ENCODE measurements at places on chromosomes 5 and 9. TPM values are rescaled to one million over a fixed set of nuclear protein-coding genes. Genes with fewer than 3 reads are reported as not detected.

DNA sequence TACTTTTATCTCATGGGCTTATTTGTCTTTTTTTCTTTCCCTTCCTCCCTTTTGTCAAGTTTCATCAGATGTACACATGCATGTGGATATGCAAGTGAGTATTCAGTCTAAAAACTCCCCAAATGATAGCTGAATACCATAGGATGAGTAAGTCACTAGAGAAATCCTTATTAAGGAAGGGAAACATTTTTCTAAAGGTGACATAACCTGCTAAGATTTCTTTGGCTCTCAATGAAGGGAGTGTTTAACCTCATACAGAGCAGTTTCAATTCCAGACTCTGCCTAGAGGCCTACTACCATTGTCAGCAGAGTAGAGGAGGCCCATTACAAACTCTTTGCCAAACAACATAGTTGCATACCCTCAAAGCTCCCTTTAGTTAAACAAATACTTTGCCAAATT lies 192.4 kb downstream of the ARHGEF28 start:
- DNase-seq, result no peak

DNA sequence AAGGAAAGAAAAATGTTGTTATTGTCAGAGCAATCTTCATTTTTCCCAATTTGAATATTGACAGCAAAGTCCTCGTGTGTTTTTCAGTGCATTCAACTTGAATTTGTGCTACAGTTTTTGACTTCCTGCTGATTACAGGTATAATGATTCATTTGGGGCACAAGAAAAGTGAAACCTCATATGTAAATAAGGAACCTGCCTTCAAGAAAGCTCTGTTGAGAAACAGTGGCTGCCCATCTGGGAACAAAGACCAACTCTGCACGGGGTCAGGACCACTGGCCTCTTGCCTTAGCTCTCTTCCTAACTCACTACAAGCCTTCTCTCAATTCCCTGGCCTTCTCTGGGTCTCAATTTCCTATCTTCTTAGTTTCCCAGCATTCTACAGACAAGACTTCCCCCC lies 21.0 kb downstream of the TIMD4 start:
- DNase-seq, result no peak

DNA sequence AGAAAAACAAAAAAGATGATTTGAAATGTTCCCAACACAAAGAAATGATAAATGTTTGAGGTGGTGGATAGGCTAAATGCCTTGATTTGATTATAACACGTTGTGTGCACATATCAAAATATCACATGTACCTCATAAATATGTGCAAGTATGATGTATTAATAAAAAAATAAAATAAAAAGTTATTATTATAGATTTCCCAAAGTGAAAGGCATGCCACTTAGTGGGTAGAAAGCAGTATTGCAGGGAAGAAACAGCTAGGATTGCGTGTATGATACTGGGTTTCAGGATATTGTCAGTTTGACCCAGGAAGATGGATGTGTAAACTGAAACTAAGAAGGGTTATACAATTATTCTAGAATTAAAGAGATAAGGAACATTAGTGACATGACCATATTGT lies 3.6 kb upstream of the TMEM38B start:
- no peak for DNase-seq

Gene TSC1
- 32.7 TPM for total RNA-seq

DNA sequence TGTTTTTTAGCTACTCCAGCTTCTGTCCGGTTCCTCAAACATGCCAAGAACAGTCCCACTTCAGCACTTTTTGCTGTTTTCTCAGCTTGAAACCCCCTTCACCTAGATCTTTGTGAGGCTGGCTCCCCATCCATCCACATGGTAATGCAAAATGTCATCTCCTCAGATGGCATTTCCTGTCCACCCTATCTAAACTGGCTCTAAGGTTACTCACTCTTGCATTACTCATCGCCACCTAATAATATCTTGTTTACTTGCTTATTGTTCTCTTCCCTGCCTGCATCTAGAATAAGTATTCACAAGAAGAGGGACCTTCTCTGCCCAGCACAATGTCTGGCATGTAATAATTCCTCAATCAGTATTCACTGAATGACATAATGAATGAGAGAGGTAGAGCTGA lies 220.1 kb downstream of the FAM114A2 start:
- DNase-seq, result no peak

DNA sequence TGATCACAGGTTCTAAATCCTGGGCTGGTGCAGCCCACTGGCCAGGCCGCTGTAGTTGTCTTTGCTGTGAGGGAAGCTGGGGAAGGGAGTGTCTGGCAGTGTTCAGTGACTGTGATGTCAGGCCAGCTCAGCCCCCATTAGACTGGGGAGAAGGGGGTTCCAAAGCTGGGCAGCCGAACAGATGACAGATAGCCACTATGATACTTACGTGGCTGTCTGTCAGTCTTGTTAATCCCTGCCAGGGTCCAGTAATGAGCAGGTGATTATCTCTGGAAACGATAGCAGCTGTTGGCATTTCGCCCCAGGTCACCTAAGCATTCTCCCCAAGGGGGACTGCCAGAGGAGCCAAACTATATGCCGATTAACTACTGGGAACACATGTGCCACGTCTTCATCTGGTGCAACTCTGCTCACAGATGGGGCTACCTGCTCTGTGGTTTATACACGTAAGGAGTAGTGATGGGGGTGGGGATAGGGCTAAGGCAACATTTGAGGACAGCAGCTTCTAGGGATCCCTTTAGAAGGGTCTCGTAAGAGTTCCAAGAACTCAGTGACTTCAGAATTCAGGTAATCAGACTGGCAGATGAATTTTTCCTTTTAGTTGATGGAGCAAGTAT lies 396.3 kb downstream of the KDM4C start:
- no peak for DNase-seq

GRCh38 chr5:52759331-52759730 lies 28.4 kb upstream of the ITGA1 start:
- no peak for DNase-seq

Gene RAB3C
- 11.5 TPM for total RNA-seq

- no peak for DNase-seq
These were observed 126.6 kb downstream of the C9orf152 start for GRCh38 chr9:110081395-110081794.

Gene PCDHA7
- 0.48 TPM for total RNA-seq

Gene FABP6
- 6.2 TPM for total RNA-seq

Gene MARVELD2
- total RNA-seq, result 29.5 TPM
